ENCODE measurements at places on chromosomes 16 and 17.

DNA sequence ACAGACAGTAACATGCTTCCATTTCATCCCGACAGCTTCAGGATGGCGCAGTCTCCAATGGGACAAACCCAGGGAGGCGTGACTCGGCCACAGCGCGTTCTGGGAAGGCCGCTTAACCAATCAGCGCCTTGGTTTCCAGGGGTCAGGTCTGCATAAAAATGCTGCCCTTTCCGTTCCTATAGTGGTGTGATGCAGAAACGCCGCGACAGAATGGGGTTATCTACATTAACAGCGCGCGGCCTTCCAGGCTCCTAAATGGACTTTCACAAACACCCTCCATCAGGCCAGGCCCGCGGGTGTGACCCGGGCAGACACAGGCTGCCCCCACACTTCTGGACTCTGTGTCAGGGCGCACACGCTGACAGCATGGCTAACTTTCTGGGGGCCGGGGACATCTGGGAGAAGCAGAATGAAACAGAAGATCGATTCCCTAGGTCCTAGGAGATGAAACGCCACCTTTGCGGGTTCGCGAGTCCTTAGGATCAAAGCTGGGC lies 792 bp downstream of the TMEM231 start:
- peak; percentile 91 for DNase-seq

- DNase-seq, result peak; percentile 7
Observed at GRCh38 chr16:86990451-86990850, 326.7 kb downstream of the C16orf95 start.

GRCh38 chr16:10205688-10206087 lies 23.5 kb upstream of the GRIN2A start:
- DNase-seq, result no peak

DNA sequence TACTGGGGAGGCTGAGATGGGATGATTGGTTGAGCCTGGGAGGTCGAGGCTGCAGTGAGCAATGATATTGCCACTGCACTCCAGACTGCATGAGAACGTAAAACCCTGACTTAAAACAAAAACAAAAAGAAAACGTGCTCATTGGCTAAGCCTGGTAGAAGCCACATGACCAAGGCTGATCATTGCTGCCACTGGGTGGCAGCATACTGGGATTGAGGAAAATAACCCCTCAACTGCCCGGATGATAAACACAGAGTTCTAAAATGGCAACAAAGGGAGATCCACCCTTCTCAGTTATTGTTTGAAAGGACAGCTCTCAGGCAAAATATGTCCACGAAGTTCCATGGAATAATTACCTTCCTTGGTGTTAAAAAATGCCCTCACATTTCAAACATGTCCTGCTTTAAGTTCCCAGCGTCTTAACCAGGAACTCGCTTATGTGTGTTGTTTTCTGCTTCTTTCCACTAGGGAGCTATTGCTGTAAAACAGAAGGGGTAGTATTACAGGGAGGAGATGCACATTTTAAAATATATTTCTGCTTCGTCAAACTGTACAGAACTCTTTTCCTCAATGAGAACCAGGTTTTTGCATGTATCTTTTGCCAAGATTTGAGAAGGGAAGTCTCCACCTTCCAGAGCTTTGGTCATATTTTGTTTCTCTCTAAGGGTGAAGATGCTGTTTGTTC lies 675.3 kb downstream of the MAF start:
- DNase-seq, result peak; percentile 59

DNA sequence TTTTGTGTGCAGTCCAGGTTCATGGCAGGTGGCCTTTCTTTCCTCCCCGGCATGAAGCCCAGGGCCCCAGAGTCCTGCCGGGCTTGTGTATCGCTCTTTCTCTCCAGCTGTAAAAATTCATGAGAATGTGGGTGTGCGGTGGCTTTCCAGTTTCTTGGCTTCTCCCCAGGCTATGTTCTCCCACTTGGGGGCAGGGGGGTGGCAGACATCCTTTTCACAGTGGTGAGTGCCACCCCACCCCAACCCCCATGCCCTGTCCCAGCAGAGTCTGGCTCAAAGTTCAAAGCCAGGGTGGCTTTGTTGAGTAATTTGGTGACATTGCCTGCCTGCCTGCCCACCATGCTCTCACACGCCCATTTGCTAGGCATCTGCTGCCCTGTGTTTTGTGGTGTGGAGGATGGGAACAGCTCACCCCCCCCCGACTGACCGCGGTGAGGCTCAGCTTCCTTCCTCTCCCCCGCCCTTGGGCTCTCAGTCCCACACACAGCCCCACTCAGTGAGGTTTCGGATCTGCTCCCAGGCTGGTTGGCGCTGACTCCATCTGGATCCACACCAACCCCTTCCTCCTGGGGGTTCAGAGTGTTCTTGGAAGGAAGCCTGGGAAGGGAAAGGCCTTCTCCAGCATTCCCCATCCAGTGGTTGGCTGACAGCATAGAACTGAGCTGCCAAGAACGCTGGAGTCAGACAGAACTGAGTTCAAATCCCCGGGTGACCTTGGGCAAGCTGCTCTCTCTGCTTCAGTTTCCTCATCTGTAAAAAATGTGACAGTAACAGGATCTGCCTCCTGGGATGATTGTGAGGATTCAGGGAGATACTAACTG lies 36.0 kb downstream of the CHD9 start:
- peak; percentile 73 for DNase-seq

DNA sequence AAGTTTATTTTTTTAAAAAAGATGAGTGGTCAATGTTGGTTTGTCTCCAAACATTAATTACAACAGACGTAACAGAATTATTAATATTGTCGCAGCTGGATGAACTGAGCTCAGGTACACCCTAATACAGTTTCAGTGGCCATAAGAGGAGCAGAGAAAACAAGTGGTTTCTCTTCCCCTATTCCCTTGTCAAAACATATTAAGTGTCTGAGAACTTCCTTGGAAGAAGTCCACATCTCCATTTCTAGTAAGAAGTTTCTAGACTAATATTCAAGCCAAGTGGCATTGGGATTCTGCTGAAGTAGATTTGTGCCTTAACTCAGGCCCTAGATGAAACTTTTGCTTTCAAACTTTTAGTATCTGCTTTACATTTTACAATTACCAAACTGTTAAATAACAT lies 47.7 kb downstream of the GNA13 start:
- no peak for DNase-seq

DNA sequence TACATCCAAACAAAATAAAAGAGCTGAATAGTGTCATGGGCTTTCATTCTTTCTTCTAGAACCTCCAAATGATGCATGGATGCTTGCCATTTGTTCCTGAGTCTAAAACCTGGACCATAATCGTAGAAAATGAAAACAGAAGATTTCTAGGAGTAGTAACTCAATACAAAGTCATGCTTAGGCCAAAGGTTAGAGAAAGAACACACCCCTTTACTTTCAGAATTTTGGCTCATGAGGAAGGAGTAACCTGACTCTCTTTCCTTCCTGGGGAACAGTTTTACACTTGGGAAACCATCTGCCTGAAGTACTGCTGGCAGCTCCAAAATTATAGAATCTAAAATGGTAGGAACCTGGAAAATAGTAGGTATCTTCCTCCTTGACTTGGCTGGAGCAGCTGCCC lies 137.2 kb downstream of the SNX11 start:
- DNase-seq, result no peak

DNA sequence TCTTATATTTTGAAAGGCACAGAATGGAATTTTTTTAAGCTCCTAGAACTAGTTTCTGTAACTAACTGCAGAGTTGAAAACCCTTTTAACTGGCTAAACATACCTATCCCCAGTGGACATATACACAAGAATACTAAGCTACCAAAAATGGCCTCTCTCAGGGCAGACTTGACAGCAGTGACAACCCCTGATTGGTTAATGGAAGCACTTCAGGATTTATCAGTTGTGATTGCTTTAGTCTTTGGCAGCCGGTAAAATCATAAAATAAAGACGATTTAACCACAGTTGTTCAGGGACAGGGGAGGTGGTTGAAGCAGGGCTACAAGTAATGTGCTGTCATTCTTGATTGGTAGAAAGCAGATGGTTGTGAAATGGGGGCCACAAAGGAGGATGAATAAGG lies 452.0 kb upstream of the SOX9 start:
- no peak for DNase-seq
